ENCODE measurements at places on chromosomes 4 and X.

GRCh38 chrX:101685923-101686322, 26.3 kb upstream of the ARMCX2 start:
- DNase-seq = no peak

GRCh38 chrX:46572340-46572936, 1.1 kb upstream of the CHST7 start:
- no peak for DNase-seq

DNA sequence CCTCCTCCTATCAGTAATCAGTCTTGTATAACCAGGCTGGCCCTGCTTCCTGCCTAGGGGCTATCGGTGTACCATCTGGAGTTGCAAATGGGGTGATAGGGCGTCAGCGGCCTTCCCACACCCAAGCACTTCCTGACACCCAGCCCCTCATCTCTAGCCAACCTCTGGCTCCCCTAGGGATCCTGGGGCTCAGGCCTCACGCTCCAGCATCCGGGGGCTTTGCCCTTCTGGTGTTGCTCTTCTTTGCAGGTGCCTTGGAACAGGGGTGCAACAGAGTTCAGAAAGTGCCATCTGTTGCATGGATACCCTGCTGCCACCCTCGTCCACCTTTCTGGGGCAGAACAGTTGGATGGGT, 4.1 kb downstream of the IL9R start:
- no peak for DNase-seq

DNA sequence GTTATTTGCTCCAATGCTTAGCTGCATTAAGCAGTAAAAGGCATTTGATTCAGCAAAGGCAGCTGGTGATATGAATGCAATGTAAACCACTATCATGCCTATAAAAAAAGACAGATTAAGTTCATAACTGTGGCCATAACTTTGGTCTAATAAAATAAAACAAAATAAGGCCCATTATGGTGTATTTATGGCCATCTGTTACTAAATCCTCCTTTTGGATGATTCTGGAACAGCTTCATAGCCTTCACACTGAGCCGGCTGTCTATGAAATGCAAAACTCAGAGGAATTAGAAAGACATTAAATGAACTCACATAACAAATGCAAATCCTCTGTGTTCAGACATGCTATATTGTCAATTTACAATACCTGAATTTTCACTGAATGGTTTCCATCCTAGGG, 223.7 kb upstream of the FAT4 start:
- DNase-seq = no peak

DNA sequence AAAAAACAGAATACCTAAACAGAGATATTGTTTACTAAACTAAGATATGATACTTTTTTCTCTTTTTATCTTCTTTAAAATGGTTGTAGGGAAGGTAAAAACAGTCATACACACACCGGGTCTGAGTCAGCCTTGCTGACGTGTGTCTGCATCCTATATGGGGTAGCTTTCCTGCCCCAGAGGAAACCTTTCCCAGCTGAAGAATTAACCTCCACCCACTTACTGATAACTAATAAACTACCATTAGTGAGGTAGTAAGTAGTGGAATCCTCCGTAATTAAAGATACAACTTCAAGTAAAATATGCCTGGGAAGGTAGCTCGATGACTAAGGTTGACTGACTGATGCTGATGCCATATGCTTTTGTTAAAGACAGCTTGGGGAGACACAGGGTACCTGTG, 312.2 kb downstream of the DCTD start:
- no peak for DNase-seq

DNA sequence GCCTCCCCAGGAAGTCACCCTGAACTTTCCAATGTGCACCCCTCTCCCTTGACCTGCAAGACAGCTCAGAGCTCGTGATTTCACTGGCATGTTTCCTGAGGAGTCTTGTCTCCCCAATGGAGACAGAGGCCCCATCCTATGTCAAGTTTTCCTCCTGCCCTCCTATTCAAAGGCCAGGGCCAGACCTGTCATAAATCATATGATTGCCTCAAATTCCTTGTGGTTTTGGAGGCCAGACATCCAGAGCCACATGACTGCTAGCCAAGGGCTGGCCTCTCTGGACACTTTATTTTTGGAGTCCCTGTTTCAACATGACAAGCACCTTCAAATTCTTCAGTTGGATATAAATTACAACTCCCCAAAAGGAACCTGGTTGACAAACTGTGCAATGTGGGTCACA, 76.0 kb upstream of the TFDP3 start:
- no peak for DNase-seq

DNA sequence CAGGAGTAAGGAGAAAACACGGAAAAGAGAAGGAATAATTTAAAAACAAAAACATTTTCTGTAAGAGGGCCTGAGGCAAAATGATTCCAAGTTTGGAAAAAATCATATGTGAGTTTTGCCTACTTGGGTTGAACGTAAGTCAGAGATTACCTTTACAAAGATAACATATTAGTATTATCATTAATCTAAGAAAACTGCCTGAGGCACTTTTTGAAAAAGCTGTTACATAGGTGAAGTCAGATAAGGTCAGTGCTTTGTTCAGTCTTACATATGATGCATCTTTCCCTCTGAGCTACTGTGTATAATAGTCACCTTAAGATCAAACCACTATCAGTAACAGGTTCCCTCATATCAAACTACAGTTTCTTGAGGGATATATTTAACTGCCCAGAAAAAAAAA, 287.2 kb downstream of the TMA16 start:
- DNase-seq = no peak

GRCh38 chr4:163679189-163679588, 184.7 kb downstream of the TMA16 start:
- DNase-seq = no peak

DNA sequence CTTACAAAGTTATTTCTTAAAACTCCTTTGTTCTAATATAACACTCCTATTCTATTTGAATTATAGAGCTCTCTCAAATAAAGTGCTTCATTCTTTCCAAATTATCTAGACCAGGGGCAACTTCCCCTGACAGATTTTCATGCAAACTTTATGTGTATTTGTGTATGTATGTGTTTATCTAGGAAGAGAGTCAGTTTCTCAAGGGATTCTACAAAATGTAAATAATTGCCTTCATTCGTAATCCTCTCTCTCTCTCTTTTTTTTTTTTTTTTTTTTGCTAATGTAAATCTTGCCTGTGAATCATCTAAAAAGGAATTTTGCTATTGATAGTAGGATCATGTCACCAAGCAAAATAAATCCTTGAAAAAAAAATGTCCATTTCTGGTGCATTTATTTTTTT, 38.9 kb upstream of the RBPJ start:
- DNase-seq = no peak

GRCh38 chr4:142435599-142436235, 410.4 kb downstream of the INPP4B start:
- no peak for DNase-seq

GRCh38 chr4:69764311-69764710, 3.9 kb upstream of the SULT1B1 start:
- DNase-seq = no peak

GRCh38 chr4:15078682-15079642, 76.7 kb downstream of the CPEB2 start:
- no peak for DNase-seq

DNA sequence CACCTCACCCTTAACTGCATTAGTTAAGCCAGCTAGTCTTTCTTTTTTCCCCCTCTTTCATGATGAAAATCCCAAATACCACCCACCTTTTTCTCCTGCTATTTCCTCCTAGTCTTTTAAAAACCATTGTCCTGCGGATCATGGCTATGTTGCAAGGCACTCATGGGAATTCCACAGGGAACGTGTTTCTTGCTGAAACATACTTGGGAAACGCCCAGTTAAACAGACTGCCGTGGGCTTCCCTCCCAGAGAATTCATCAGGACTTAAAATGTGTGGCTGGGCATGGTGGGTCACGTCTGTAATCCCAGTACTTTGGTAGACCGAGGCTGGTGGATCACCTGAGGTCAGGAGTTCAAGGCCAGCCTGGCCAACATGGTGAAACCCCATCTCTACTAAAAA, 32.2 kb downstream of the XG start:
- DNase-seq = no peak

DNA sequence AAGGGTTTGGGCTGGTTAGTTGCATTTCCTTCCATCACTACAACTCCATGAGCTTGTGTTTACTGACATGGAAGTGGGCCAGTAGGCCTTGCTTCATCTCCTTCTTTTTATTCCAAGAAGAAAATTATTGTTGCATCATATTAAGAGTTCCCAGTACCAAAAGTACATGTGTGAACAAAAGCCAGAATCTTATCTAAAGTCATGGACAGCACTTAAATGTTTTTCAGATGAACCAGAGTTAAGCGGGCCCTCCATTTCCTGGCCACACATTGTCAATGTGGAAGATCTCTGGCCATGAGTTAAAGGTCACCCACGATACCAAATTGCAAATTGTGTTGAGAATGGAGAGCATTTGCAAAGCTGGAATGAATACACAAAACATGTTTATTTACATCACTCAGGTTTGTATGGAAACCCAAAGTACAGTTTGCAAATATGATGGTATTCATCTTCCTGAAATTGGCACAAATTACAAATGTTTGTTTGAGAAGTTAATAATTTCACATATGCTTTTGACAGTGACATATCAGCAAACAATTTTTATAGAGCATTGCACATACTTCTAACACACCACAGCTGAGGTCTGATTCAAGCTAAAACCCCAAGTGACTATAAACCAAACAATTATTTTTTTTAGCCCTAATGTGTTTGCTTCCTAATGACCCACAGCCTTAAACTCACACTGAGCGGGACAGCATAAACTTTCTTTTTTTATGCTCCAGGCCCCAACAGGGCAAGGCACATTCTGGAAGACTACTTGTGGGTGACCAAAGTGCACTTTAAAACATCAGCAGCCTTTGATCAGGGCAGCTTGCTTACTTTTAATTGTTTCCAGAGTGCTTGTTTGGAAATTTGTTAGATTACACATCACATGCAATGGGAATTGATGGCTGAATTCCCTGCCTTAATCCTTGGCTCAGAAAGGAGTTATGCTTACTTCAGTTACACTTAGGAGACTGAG, 502.9 kb upstream of the SLIT2 start:
- DNase-seq = no peak

DNA sequence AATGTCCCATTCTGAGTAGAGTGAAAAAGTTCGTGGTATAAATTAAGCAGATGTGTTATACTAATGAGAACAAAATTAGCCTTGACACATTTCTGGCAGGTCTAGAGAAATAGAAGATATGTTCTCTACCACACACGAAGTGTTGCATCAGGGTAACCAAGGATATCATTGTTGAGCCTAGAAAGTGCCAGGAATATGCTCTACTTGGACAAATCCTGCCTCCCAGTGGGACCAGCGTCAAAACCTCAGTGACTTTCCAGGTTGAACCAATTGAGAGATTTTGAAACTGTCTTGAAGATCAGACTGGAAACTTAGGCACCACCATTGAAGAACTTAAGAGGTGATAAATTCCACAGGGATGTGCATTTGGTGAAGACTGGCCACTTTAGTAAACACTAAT, 115.9 kb downstream of the HPGD start:
- DNase-seq = no peak

DNA sequence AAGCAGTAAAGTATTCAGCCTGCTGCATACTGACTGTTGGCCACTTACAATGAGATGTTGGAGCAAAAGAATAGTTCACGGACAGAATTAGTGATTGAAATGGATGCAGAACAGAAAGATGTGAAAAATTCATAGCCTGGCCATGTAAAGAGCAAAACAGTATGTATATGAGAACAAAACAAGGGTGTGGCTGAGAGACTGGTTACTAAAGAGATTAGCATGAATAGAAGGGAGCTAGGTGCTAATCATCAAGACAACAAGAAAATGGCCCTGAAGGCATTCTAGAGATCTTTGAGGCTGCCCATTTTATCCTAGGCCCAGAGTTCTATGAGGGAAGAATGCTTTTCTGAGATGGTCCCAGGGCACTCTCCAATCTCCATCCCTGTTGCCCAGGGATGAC, 208.5 kb downstream of the ARHGEF9 start:
- DNase-seq = no peak

DNA sequence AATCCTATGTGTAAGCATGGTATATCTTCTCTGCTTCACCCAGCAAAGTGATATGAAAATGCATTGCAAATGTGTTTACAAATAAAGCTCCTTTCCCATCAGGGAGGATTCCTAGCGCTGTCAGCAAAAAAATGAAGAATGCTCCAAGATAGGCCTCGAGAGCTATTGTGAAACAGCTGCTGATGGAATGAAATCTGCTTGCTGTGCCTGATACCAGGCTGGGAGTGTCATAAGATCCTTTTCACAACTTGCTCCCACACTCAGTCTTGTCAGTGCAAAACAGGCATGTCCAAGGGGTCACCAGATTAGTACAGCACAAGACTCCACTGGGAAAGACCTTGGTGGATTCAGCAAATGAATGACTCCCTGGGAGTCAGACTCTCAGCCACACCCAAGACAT, 34.1 kb downstream of the HNRNPH2 start:
- no peak for DNase-seq

DNA sequence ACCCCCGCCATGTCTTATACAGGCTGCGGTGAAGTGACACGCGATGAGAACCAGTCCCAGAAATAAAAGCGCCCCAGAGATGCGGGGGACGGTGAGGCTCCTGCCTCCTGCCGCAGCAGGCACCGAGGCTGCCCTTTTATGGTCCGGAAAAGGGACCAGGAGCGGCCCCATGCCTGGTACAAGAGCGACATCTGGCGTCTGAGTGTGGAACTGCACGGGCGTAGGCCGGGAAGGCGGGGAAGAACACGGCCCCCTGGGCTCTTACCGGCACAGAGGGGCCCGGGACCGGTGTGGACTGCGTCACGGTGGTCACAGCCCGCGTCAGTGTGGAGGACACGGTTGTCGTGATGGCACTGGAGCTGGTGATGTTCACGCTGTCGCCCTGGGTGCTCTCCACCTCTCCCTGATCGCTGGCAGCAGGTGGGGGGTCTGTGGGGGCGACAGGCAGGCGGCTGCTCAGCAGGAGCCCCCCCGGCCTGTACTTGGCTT, 8.9 kb upstream of the RENBP start:
- no peak for DNase-seq

Measured in cerebellar nuclear complex (tissue), 1 donor.